ENCODE measurements at places on chromosomes 6 and 20.

DNA sequence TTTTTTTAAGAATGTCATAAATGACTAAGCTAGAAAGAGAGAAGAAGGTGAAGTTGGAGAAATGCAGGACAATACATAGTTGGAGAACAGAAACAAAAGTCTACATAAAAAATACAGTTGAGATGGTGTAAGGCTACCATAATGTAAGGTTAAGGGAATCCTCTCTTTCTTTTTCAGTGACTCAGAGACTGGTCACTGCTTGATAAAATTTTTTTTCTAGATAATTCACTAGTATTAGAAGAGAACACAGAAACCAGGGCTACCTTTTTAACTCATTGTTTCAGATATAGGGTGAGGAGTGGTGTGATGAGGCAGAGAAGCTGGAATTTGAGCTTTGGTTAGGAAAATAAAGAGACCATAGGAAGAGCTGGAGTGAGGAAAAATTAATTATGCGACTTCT, 18.2 kb upstream of the EDN1 start:
- no peak for DNase-seq

DNA sequence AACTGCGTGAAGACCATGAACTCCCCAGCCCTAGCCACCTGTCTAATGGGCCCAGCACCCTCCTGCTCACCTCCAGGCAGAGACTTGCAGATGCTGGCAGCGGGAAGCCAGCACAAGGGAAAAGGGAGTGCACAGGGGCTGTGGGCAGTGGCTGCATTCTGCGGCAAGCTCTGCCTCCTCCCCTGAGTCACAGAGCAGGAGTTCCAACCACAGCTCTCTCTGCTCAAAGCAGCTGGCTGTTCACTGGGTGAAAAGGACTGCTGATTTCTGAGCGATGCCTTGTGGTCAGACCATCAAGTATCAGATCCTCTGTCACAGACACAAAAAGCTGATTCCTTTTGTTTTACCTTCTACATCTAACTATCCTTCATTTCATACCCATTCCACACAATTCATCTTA, 10.5 kb downstream of the NKX2-2 start:
- no peak for DNase-seq

- no peak for DNase-seq
Observed at GRCh38 chr6:68593558-68593957, 41.5 kb upstream of the ADGRB3 start.

- DNase-seq, result no peak
Observed at GRCh38 chr20:34824452-34824805, 1.0 kb downstream of the NCOA6 start.

DNA sequence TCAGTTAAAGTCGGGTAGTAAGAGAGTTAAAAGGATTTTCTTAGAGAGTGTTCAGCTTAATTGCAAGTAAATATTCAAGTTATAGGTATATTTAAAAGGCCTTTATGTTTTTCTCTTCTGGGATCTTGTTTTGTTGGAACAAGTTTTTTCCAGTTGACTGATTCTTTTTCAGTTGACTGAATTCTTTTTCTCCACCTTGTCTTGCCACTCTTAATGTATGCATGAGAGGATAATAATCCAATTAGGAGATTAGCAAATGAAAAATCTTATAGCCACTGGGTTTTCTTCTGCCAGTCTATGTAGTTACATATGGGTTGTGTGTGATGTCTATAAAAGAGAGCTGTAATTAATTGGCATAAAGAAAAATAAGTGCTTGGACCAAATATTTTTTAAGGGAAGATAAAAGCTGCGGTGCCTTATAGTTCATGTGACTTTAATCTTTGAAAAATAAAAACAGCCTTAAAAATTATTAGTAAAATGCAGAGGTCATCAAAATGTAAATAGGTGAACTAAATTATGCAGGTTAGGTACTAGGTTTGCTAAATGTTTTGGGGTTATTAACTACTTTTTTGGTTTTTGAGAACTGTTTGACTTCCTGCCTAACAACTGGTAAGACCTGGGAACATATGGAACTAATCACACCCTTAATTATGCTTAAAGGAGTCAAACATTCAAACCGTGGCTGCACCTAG, 367.2 kb downstream of the HTR1B start:
- no peak for DNase-seq
